T-helper 22 cell (primary cell): ENCODE measurements at places on chromosomes 12 and 14.

- no peak for DNase-seq
Observed at GRCh38 chr12:6430124-6430989, 14.4 kb upstream of the CD27 start.

- no peak for DNase-seq
Observed at GRCh38 chr14:85058150-85058549, 471.8 kb upstream of the FLRT2 start.

DNA sequence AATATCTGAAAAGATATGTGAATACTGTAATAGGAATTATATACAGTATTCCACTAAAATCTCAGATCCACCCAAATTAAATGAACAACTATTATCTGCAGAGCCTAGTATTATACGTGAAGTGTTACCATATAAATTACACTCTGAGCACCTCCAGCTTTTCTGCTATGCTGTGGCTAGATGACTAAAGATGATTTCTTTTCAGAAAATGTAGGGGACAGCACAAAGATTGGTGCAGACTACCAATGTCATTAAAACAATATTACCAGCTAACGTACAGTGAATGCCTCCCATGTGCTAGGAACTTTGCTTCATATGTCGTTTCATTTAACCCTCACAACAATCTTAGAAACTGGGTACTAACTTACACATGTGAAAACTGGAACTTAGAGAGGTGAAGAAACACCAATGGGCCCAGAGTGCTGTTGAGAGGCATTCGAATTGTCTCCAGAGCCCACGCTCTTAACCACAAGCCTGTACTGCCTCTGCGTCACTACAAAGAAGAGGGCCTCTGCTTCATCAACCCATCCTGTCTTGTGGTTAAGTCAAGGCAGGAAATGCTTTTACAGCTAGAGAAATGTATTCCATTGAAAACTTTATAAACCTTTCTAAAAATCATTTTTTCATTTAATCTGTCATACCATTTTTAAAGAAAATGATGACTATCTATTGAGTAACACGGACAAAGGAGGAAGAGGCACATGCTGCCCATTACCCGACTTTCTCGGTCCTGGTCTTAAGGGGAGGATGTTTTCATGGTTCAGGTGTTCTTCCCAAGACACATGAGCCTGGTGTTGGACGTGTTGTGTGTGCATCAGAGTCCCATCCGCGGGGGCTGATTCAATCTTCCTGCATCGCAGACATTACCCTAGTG is 1.3 kb downstream of the GPR65 start:
- DNase-seq: peak; percentile 67

- no peak for DNase-seq
Observed at GRCh38 chr14:72830356-72830755, 63.5 kb downstream of the DPF3 start.

GRCh38 chr14:39568809-39569538 is 136.7 kb upstream of the FBXO33 start:
- DNase-seq: no peak

GRCh38 chr12:6263931-6264330 is 46.6 kb upstream of the PLEKHG6 start:
- no peak for DNase-seq

DNA sequence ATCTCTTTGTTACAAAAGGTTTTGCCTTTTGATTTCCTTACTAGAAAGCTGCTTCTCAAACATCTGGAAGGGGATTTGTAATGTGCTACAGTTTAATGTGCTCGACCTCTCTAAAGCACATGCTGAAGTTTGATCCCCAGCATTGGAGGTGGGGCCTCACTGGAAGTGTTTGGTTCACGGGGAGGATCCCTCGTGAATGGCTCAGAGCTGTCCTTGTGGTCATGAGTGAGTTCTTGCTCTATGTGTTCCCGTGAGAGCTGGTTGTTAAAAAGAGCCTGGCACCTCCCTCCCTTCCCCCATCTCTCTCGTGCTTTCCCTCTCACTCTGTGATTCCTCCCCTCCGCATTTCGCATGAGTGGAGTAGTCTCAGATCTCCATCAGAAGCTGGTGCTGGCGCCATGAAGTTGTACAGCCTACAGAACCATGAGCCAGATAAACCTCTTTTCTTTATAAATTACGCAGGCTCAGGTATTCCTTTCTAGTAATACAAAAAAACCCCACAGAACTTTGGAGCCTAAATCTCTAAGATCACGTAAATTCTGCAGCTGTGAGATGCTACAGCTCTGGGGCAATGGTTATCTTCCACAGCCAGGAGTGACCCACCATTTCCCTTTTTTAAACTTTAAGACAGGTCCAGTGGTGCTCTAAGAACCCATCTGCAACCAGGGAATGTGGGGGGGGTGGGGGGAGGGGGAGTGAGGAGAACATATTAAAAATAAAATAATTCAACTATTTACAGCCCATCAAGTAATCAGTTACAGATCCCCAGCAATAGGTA is 214.4 kb downstream of the FOXN3 start:
- no peak for DNase-seq

DNA sequence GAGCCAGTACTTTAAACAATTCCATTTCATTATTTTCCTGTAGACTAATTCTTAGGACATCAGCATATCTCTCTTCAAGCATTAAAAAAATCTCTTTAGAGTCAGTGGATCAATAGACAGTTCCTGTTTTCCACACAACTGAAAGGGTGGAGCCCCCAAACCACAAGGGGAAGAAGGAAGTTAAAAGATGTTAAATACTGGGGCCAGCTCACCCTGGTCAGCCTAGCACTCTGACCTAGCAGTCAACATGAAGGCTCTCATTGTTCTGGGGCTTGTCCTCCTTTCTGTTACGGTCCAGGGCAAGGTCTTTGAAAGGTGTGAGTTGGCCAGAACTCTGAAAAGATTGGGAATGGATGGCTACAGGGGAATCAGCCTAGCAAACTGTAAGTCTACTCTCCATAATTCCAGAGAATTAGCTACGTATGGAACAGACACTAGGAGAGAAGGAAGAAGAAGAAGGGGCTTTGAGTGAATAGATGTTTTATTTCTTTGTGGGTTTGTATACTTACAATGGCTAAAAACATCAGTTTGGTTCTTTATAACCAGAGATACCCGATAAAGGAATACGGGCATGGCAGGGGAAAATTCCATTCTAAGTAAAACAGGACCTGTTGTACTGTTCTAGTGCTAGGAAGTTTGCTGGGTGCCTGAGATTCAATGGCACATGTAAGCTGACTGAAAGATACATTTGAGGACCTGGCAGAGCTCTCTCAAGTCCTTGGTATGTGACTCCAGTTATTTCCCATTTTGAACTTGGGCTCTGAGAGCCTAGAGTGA is at the start of gene LYZ:
TSS of gene LYZ (plus strand) at position 220 of the 777 bp plus-strand sequence. CDS start at position 248, 28 bp downstream.
- no peak for DNase-seq

DNA sequence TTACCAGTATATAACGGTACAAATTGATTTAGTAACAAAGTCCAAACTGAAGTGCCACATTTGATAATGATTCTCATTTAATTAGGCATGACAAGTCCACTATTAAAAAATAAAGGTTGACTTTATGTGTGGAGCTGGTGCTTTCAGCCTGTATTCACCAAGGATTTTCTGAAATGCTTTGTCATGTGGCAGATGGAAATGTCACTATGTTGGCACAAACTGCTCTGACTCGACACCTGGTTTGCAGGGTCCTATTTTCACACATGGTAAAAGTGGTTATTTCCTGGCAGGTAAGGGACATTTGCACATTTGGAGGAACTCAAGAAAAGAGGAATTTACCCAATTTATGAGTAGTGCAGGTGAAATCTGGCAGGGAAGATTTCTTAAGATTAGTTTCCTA is 572.6 kb upstream of the MDGA2 start:
- no peak for DNase-seq

DNA sequence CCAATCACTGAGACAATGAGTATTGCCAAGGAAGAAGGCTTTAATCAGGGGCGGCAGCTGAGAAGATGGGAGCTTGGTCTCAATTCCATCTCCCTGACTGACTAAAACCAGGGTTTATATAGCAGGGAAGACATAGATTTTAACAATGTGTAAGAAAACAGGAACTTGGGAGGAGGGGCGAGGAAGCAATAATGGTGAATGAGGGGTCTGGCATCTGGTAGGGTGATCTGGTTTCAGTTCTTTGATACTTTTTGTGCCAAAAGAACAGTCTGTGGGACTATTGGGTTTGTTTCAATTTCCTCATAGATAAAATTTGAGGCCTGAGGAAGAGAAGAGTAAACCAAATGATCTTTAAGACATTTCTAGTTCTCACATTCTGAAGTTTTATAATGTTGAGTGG is 49.2 kb downstream of the FUT8 start:
- DNase-seq: no peak

- no peak for DNase-seq
Observed at GRCh38 chr12:123998344-123998990, 25.5 kb downstream of the ZNF664 start.

DNA sequence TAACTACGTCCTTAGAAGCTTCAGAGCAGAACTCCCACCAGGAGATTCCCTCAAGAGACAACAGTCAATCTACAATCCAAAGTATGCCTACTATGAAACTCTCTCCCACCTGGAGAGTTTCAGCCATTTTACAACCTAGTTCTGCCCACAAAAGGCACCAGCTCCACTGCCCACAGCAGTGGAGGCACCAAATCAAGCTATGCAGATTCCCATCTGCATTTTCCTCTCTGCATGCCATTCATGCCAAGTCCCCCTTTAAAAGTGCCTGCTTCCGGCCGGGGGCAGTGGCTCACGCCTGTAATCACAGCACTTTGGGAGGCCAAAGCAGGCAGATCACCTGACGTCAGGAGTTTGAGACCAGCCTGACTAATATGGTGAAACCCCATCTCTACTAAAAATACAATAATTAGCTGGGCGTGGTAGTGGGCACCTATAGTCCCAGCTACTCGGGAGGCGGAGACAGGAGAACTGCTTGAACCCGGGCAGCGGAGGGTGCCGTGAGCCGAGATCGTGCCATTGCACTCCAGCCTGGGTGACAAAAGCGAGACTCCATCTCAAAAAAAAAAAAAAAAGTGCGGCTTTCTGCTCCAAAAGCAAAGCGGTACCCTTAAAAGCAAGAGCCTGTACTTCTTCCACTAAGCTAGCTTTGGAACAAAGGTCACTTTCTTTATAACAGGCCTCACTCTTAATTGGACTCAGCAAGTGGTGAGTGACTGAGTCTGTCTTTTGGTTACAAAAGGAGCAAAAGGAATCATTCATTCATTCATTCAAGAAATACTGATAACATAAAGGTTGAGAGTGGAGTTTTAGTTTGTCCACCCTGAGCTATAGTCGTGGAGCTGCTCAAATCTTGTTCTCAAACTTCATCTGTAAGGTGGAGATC is 10.1 kb upstream of the DLGAP5 start:
- DNase-seq: no peak

GRCh38 chr12:88309546-88309945 is 167.4 kb downstream of the TMTC3 start:
- no peak for DNase-seq

GRCh38 chr12:116544656-116545055 is 14.5 kb upstream of the MAP1LC3B2 start:
- DNase-seq: no peak

DNA sequence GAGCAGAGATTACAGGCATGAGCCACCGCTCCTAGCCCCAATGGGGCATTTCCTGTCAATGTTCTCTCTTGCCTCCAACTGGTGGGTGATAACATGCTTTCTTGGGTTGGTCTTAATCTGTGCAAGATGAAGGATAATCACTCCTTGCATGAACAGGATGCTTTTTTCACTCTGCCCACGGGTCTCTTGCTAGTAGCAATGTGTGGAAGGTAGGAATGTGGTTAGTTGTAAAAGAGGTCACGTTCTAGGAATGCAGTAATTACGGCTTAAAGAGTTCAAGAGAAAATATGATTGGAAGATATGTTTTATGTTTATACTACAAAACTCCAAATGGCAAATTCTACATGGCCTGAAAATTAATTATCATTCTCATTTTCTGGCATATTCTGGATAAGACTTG is 10.5 kb downstream of the RNASE10 start:
- no peak for DNase-seq

DNA sequence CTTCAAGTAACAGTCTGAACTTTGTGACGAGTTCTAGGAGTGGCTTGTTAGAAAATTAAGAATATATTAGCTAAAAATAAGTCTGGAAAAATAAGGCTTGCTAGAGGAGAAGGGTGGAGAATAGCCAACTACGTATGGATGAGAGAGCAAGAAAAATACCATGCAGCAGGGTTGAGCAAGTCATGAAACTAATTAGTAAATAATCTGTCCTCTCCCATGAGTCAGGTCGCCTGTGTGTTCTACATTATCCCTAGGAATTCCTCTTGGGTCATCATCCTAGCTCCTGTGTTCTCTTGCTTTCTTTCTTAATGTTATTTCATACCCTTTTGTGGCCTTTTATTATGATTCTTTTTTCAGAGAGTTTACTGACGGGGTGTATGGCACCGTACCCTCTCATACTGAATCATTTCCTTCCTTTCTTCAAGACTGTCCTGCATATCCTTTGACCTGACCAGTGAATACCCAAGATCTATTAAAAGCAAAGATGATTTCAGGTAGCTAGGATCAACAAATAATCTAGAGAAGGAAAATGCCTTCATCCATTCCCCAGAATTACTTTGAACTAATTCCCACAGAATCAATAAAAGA is 177.2 kb upstream of the NPAS3 start:
- DNase-seq: no peak

GRCh38 chr12:66235626-66236281 is 46.7 kb downstream of the IRAK3 start:
- no peak for DNase-seq

- DNase-seq: no peak
Observed at GRCh38 chr12:123726244-123726643, 14.1 kb downstream of the ATP6V0A2 start.

DNA sequence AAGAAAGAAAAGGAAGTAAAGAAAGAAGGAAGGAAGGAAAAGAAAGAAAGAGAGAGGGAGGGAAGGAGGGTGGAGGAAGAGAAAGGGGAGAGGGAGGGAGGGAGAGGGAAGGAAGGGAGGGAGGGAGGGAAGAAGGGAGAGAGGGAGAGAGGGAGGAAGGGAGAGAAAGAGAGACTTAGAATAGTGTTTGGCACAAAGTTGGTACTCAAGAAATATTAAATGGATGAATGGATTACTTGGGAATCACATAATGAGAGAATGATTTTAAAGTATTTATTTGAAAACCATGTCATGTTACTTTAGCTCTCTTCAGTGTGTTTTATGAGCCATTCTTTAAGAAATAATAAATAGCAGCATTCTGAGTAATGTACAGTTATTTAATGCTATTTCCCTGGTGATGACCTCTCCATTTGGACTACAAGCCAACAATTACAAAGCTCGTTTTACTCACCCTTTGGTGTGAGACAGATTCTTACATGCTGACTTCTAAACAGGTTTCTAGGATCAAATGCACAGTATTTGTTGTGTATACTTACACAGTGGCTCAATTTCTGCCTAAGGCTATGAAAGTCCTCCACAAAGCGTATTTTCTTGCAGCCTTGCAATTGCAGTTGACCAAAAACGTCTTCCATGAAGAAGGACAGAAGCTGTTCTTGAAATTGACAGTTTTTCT is 861 bp downstream of the IL26 start:
- no peak for DNase-seq

- no peak for DNase-seq
Observed at GRCh38 chr14:36600431-36600830, 18.0 kb upstream of the NKX2-8 start.

- DNase-seq: no peak
Observed at GRCh38 chr12:45794422-45794821, 64.9 kb downstream of the ARID2 start.
